RWPE2 (cell line): ENCODE measurements at places on chromosomes 13 and 19.

- no peak for DNase-seq
Observed at GRCh38 chr19:1956868-1957492, 16.0 kb downstream of the CSNK1G2 start.

DNA sequence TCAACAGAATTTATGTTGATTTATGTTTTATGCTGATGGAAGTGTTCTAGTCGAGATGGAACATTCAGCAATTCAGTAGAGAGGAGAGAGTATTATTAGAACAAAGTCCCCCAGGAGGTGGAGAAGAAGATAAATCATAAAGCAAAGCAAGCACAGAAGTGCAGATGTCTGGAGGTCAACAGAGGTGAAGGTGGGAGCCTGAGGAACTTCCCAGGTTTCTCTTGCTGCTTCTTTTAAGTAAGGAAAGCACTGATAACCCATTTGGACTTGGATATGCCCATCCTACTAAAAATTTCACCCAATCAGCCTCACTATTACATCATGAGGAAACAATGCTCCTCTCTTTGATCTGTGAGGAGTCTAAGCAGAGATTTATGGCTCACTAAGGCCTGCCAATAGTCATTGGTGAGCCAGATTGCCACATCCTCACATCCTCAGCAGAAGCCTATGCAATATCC lies 98.8 kb downstream of the EPSTI1 start:
- DNase-seq, result no peak

DNA sequence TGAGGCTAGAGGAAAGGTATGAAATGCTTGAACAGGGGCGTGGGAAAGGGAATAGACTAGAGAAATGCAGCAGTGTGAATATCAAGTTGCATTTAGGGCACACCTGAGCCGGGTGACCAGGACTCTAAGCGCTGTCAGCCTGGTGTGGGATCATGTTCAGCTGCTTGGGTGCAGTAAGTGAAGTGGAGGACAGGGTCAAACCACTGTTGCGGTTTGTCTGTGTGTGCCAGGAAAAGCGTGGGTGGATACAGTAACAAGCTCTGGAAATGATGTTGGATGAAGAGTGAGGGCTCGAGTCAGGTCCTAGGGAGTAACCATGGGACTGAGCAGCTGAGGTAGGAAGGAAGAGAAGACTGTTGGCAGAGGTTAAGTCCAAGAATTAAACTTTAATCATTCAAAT lies 15.8 kb downstream of the DGKH start:
- no peak for DNase-seq

- DNase-seq, result no peak
Observed at GRCh38 chr19:9156304-9156703, 16.1 kb downstream of the ZNF317 start.

GRCh38 chr13:90184355-90184754 lies 1163.1 kb upstream of the MIR17HG start:
- no peak for DNase-seq

GRCh38 chr13:23980160-23980551 lies 82.9 kb upstream of the C1QTNF9B start:
- no peak for DNase-seq

- no peak for DNase-seq
Observed at GRCh38 chr19:8835877-8836276, 3.7 kb downstream of the MBD3L1 start.

DNA sequence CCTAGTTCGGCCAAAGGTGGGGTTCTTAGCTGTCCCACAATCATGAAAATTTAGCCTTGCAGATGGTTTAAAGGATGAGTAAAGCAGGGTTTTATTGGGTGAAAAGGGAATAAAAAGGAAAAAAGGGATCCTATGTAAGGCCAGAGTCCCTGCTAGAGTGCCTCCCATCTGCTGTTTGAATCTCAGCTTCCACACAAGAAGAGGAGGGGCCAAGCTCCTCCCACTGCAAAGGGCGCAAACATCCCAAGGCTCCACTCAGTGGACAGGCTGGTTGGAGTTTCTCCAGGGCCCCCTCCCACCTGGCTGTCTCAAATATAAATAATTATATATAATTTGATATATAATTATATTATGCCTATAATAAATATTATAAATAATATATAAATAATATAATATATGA lies 1272.1 kb upstream of the PCDH20 start:
- no peak for DNase-seq

- DNase-seq, result no peak
Observed at GRCh38 chr19:6576869-6577475, 14.0 kb downstream of the CD70 start.

DNA sequence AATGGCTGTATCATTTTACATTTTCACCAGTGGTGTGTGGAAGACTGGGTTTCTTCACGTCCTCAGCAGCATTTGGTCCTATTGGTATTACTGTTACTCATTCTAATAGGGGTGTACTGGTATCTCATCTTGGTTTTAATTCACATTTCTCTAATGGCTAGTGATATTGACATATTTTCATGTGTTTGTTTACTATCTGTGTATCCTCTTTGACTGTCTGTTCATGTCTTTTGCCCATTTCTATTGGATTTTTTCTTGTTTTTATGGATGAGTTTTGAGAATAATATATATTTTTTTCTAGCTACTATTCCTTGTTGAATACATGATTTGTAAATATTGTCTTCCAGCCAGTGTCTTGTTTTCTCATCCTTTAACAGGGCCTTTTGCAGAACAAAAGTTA lies 13.8 kb downstream of the IFNL2 start:
- DNase-seq, result no peak

- no peak for DNase-seq
Observed at GRCh38 chr13:23770973-23771372, 118.2 kb downstream of the MIPEP start.

- DNase-seq, result no peak
Observed at GRCh38 chr13:95707035-95707434, 30.1 kb downstream of the DNAJC3 start.

- no peak for DNase-seq
Observed at GRCh38 chr19:30807278-30807677, 435.1 kb downstream of the ZNF536 start.

DNA sequence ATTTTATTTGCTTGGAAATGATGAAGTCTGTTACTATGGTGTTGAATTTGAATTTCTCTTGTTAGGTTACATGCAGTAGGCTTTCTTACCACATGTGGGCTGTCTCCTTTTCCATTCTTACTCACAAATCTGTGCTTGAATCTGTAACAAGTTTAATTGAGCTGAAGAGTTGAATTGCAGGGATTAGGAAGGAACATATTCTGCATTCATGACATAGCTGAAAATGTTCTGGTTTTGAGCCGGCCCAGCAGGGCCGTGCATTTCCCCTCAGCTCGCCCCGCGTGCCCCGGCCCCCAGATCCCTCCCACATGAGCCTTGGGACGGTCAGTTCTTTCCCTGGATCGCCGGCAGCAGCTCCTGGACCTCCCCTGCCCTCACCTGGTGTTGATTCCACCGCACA lies 28.1 kb downstream of the TFDP1 start:
- DNase-seq, result no peak

DNA sequence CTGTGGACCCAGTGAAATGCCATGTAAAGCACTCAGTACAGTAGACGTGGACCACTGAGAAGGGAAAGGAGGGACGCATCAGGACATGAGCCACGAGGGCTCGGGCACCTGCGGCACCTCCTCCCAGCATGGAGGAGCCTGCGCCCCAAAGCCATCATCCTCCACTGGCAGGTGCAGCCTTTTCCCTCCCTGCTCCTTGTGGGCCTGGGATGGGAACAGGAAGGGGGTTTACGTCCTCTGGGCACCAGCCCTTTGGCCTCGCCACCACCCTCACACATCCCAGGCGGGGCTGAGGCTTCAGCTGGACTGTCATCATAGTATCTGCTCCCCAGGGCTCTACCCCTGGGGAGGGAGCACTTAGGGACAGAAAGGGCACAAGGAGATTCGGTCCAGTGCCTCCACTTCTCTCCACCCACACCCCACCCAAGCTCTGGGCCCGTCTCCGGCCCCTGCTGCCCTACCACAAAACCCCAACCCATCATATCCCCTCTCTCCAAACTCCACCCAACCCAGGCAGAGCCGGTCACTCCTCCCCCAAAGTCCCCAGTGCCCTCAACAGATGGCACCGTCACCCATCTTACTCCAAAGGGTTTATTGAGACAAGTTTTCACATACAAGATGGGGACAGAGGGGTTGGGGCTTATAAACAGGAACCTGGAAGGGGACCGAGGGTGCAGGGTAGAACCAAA lies 2.2 kb upstream of the PRKD2 start:
- DNase-seq, result peak; percentile 47

DNA sequence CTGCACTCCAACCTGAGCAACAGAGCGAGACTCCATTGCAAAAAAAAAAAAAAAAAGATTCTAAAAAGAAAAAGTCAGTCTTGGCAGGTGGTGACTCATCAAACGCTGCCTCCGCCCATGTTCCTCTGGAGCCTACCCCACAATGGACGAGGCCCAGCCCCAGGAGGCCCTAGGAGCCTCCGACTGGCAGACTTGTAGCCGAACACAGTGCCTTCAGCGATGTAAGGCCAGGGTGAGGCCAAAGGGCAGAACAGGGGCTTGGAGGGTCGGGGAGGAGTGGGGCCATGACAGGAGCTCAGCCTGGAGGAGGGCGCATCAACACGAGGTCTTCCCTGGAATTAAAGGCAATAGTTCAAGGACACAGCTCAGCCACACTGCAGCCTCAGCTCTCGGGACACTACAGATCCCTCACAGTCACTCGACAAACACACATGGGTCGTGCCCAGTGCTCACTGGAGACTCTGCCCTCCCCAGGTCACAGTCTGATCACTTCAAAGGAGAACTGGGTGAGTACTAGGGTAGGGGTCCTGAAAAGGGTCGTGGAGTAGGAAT lies 5.1 kb downstream of the USE1 start:
- DNase-seq, result no peak

GRCh38 chr19:13969897-13970296 lies 17.6 kb downstream of the DCAF15 start:
- DNase-seq, result no peak

DNA sequence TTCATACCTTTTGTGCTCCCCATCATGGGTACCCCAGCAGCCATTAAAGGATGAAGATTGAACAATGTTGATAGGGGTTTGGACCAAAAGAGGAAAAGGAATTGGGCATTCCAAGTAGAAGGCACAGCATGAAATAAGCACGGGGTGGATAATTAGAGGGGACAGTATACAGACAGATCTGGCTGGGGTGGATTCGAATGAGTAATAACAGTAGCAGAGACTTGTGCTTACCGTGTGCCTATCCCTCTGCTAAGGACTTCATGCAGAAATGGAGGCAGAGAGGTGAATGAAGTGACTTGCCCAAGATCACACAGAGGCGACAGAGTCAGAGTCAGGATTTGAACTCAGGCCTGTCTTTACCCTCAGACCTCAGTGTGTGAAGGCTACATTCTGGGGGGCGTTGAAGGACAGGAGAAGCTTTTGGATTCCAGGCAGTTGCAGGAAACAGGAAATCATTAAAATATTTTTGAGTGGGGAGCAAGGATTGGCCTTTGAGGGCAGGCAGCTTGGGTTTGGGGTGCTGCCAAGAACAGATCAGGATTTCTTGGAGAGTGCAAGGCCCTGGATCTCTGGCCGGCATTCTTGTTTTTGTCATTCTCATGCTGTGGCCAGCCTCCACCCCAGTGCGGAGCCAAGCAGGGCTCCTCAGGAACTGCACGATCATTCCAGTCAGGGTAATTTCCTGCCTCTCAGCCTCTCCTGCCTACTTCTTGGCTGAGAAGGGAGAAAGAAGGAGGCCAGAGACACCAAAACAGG lies 18.7 kb downstream of the PAF1 start:
- no peak for DNase-seq

DNA sequence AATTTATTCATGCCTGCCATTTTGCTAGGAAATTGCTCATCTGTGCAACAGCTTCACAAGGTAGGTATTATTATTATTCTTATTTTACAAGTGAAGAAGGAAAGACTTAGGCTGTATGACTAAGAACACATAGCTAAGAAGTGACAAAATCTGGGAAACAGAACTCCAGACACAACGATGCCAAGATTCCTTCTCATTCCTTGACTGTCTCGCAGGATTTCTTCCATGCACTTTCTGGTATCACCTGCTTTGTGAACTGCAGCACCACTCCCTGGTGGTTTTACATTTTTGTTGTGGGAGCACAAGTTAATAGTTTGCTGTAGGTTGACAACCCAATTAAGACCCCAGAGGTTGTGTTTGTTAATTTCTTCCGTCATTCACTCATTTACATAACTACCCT lies 188.5 kb downstream of the LACC1 start:
- no peak for DNase-seq

DNA sequence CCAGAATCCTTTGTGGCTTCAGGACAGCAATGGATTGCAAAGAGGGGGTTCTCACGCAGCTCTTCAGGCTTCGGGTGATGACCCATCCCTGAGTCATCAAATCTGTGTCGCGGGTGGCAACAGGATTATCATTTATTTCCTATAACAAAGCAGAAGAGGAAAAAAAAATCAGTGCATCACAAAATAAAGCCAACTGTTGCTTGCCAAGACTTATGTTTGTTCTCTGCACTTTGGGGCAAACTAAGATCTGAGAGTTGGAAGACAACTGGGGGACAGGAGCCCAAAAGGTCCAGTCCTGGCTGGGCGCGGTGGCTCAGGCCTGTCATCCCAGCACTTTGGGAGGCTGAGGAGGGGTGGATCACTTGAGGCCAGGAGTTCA lies 6.4 kb downstream of the GNA15 start:
- peak; percentile 75 for DNase-seq

- no peak for DNase-seq
Observed at GRCh38 chr13:28268800-28269223, 130.5 kb downstream of the PAN3 start.

GRCh38 chr19:37484406-37485168 lies 15.4 kb downstream of the ZNF570 start:
- no peak for DNase-seq

DNA sequence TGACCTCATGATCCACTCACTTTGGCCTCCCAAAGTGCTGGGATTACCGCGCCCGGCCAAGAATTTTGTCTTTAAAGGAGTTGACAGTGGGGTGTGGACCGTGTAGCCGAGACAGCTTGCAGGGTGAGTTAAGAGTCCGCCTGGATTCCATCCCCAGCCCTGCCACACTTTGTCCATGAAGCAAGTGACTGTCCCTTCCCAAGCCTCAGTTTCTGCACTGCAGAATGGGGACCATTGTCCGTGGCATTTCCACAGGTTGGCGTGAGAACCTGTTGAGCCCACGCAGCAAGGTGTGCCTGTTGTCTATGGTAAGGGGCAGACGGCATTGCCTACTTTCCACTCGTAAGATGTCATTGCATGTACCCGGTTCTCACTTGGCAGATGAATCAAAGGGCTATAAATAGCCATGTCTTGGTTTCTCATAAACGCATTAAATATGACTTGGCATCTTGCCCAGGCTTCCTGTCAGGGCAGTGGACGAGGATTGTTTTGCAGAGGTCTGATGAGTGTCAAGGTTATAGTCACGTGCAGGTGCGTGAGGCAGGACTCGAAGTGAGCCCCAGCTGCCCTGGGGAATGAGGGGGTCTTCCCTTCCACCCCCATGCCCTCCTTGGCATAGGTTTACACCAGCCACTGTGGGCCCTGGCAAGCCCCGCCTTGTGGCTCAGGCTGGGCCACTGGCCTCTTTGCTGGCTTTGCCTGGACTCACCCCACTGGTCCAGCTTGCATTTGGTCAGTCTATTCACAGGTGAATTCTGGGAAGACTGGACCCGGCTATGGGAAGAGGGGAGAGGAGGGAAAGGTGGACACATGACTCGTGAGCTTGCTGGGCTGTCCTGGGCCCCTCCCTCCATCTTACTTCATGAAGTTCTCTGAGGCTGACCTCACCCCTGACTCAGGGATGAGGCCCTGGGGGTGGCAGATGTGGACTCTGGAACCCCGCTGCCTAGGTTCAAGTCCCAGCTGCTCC lies 14.6 kb downstream of the FAM187B start:
- no peak for DNase-seq

- no peak for DNase-seq
Observed at GRCh38 chr13:92804346-92804745, 422.3 kb upstream of the GPC6 start.
